ENCODE measurements at places on chromosomes 11 and 22.

GRCh38 chr11:121029153-121029552 is 5.3 kb downstream of the TBCEL start:
- no peak for DNase-seq

GRCh38 chr11:108865406-108865805 is 200.5 kb downstream of the DDX10 start:
- DNase-seq = no peak

DNA sequence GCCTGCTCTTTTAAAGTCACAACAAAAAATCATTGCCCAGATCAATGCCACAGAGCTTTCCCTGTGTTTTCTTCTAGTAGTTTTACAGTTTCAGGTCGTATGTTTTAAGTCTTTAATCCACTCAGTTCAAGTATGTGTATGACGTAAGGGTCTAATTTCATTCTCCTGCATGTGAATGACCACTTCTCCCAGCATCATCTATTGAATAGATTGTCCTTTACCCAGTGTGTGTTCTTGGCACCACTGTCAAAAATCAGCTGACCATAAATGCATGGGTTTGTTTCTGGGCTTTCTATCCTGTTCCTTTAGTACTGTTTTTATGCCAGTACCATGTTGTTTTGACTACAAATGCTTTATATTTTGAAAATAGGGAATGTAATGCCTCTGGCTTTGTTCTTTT is 28.1 kb downstream of the INTS4 start:
- DNase-seq = no peak

GRCh38 chr22:39148727-39149535 is 3.5 kb downstream of the CBX7 start:
- DNase-seq = peak; percentile 63

DNA sequence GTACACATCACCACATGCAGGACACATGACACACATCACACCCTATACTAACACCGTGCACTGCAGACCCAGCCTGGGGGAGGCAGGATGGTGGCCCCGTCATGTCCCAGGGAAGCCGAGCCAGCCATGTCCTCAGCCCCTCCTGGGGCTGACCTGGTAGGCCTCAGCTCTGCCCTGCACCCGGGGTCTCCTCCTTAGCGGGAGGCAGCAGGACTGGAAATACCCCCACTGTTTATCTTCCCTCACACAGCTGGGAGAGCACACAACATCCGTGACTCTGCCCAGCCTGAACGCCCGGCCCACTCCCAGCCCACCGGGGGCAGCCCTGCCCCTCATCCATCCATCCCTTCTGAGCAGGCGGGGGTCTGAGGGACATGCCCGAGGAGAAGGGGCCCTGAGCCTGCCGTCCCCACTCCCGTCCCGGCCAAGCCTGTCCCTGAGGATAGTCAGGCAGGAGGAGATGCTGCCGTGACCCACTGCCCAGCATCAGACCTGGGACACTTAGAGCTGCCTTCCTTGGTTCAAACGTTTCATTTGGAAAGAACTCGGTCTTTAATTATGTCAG is 945.0 kb downstream of the BRD1 start:
- DNase-seq = no peak

GRCh38 chr11:129148487-129148886 is 43.6 kb downstream of the ARHGAP32 start:
- no peak for DNase-seq

DNA sequence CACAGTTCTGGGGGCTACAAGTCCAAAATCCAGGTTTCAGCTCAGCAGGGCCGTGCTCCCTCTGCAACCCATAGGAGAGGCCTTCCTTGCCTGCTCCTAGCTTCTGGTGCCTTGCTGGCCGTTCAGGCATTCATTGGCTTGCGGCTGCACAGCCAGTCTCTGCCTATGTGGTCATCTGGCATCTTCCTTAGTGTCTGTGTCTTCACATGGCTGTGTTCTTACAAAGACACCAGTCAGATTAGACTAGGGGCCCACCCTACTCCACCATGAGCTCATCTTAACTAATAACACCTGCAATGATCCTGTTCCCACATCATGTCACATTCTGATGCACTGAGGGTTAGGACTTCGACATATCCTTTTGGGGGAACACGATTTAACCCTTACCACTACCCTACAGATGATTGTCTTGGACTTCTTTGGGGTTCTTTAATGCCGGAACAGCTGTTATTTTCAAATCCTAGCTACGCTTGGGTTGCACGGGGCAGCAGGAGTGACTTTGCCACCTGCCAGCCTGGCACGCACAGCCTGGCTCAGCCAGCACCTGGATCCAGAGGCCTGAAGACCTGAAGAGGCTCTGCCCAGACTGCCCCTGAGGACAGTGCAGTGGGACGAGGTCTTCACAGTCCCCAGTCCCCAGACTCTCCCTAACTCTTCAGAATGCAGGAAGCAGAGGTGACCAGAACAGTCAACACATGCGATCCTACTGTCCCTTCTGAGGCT is 7.7 kb upstream of the NEAT1 start:
- DNase-seq = peak; percentile 37

DNA sequence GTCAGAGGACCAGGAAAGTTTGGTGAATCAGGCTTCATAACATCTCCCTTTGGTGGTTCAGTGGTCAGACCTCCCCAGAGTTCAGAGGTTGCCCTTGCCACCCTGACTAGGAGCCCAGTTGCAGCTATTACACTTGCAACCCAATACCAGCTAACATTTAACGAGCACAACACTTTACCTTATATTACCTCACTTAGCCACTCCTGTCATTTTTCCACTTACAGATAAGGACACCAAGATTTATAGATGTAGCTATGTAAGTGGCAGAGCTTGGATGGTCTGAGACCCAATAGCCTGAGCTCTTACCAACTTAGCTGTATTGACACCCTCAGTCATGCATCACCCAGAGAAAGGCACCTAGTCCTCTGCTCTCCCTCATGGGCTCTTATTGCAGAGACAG is 234.7 kb downstream of the INSC start:
- DNase-seq = no peak

DNA sequence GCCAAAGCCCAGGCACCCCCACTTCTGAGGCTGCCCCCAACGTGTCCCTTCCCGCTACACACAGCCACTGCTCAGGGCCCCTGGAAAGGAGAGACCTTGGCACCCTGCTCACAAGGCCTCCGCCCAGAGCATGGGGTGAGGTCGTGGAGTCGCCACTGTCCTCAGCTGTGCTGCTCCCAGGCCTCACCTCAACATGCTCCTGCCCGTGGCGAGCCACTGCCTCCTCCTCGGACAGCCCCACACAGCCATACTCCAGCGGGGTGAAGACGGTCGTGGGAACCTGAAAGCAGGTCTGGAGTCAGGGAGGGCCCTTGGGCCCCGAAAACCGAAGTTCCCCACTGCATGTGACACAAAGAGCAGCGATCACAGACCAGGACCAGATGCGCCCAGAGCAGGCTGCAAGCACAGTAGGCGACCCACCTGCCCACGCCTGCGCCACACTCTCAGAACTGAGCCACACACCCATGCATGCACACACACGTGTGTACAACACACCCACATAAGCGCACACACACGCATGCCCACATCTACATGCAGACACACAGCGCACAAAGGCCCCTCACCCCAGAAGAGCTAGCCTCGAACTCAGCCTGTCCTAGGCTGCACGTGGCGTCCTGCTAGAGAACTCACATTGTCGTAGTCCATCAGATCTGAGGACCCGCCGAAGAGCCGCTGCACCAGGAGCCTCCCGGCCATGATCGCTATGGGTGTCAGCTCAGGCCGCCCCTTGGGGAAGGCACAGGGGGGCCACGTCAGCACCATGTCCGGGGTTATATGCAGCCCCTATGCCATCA is 25.5 kb upstream of the GNB1L start:
- DNase-seq = no peak

DNA sequence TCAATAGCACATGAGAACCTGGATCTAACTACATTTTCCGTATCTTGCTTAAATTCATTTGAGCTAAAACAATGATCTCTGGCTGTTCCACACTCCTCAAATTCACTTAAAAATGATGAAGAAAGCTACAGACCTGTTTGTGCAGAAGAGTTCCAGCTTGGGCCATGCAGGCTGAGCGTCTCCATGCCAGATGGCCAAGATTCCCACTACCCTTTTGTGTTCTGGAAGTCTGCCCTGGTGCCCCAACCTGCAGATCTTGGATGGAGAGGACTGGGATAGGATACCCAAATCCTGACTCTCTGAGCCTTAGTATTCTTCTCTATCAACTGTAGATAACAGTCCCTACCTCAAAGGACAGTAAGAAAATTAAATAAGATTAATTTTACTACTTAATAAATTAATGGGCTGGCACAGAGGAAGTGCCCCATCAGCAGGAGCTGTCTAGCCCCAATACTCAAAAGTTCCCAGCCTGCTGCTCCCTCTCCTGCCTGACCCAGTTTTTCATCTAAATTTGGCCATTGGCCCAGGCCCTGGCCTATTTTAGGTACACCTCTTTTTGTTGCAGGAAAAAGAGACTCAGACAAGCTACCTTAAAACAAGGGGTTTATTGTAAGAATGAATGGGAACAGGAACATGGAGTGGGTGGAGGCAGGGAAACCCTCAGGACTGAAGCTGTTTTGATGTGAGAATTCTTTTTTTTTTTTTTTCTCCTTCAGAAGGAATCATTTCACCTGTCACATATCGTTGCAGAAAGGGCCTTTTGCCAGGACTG is 81.4 kb upstream of the GRK3 start:
- DNase-seq = no peak

DNA sequence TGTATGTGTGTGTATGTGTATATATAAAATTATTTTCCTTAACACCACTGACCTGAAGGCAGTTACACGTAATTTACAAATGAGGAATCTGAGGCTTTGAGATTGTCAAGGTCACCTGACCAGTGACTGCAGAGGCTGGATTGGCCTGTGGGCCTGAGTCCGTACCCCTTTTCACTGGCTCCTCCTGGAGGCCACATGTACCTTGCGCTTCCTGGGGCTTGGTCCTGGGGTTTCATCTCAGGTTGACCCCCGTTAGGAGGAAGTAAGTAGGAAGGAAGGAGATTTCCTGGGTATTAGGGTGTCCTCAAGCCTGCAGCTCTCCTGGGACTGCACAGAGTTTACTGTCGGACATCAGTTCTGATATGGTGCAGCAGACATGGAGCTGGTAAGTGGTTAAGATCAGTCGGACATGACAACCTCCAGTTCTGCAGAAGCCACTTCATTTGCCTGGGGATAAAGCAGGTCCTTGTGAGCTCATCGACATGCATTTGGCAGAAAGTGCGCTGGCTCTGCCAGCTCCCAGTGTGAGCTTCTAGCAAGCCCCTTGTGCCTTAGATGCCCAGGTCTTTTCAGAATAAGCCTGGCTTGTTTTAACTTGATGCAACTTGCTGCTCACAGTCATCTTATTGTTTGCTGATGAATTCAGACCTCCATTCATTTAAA is 36.6 kb downstream of the ST3GAL4 start:
- no peak for DNase-seq

DNA sequence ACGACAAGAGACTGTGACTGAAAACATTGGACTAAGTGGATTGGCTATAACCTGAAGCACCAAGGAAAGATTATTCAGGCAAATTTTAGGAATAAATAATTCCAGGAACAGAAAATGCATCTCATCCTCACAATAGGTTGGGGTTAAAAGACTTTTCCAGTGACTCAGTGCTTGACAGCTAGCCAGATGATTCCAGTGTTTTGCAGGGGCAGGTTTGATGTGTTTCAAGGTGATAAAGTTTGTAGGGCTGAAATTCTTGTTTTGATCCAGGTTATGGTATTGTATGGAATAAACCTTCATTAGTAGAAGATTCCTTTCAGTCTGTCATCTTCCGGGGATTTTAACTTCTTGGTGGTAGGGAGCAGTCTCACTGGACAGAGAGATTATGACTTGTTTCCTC is 2.3 kb downstream of the EXT2 start:
- DNase-seq = no peak

- no peak for DNase-seq
Observed at GRCh38 chr11:111236383-111236782, 9.1 kb upstream of the POU2AF2 start.

GRCh38 chr11:6925007-6925577 is 1.1 kb upstream of the ZNF215 start:
- DNase-seq = no peak

DNA sequence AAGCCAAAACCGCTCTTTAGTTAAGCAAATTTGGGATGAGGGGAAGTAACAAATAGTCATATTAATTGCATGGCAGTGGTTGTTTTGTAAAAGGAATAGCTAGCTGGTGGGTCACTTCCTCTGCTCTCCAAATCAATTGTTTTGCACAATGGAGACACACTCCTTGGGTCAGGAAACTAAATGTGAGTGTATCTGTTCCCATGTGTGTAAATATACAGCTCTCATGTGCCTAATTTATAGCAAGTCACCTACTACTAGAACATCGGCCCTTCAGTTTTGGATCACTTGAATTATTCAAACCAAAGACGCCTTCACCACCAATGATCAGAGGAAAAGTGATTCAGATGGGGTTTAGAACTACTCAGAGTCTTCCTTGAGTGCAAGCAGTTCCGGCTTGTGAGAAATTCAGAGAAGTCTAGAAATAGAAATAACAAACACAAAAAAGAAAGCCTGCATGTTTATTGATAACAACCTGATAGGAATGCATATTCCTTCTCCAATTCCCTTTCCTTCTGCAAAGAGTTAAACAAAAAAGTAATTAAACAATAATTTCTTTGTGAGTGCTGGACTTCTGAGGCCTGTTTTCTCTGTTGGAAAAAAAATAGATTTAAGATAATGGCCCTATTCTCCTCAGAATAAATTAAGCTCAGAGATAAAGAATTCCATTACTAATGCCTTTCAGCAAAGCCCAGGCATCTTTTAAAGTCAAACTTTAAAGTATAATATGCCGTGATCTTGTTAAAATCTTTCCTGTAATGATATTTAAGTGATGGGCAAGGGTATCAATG is 100.4 kb downstream of the KIRREL3 start:
- DNase-seq = no peak

GRCh38 chr11:131687291-131688047 is 317.1 kb downstream of the NTM start:
- DNase-seq = peak; percentile 50

DNA sequence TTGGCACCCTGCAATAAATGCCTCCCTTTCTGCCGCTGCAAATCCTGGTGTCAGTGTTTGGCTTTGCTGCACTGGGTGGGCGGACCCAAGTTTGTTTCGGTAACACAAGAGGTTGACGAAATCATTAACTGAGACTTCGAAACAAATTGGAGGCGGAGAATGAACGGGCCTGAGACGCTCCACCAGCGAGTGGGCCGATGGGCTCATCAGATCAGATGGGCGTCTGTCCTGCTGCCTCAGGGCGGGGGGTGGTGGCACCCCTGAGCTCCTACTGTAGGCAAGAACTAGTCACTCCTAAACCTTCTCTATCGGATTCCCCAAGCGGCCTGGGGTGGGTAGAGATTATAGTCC is 918 bp upstream of the CAPN5 start:
- DNase-seq = no peak

- DNase-seq = no peak
Observed at GRCh38 chr11:11845071-11845470, 3.3 kb downstream of the USP47 start.

- no peak for DNase-seq
Observed at GRCh38 chr11:66745356-66746235, 16.6 kb upstream of the SPTBN2 start.

All from ecto neural progenitor cell (in vitro differentiated cells).